ENCODE measurements at places on chromosomes 7 and 10.
A peak's percentile ranks its signal among the peaks of the same experiment; 100 is the strongest.

GRCh38 chr7:98000356-98000755 is 10.4 kb upstream of the OCM2 start:
- DNase-seq: no peak

DNA sequence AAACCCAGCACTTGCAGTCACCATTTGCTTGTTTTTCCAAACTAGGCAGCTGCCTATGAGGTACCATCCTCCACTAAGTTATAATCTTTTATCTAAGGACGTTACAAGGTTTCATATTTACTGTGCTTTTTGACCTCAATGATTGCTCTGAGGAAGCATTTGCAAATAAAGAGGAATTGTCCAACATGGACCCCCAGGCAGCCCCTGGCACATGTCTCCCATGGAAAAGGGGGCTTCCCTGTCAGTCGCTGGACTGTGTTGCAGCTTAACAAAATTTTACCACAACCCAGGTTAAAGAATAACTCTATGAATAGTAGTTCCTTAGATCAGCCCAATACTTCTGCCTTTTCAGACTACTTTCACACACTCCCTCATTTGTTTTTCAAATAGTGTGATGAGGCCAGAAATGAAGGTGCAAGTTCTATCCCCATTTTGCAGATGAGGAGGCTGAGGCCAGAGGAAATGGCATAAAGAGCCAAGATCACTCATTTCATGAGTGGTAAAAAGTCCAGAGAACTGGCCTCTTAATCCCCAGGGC is 52.8 kb upstream of the ZPBP start:
- DNase-seq: no peak

DNA sequence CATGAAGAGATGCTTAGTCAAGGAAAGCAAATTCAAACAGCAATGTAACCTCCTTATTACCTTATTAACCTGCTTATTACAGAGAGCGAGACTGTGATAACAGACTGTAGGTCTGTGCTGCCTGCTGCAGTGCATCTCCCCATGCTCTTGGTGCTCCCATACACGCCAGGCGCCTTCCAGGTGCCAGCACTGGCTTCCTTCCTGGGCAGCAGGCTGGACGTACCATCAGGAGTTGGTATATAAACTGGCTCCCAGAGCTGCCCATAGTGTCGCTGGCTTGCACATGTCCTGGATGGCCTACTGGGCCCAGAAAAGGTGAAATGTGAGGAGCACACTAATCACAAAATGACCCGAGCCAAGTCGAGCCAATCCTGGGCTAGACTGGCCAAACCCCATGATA is 13.5 kb downstream of the ATP6V0E2 start:
- DNase-seq: no peak

GRCh38 chr10:104099269-104099668 is 13.6 kb upstream of the COL17A1 start:
- DNase-seq: no peak

DNA sequence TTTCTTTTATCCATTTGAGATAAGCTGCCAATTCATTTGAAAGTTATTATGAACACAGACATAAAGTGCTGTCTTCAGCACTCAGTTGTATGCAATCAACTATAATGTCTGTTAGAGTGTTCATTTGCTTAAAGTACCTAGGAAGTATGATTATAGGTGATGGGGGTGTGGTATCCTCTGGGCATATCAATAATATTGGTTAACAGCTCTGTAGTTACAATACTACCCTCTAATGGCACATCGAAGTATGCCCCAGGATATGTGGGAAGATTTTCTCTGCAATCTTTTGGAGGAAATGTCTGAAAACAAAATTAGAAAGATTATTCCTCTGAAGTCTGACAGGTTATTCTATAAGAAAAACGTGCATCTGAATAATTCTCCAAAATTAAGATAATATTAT is 429.7 kb downstream of the ARL4A start:
- DNase-seq: peak; percentile 14

- no peak for DNase-seq
Observed at GRCh38 chr10:122531261-122531660, 29.3 kb upstream of the DMBT1 start.

DNA sequence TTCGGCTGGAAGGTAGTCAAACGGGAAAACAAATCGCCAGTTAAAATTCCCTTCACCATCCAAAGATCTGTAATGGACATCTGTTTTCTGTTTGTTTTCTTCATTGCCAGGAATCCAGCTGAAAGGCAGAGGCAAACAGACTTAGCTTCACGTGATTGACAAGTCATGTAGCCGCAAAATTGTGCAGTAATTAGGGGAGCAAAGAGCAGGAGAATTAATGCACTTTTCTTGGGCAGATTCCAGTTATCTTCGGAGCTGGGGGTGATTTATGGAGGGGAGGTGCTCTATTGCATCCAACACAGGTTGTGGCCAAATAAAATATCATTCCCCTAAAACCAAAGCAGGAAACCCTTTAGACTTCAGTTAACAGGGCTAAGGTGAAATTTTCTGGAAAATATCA is 162.2 kb downstream of the MYOF start:
- DNase-seq: peak; percentile 65

GRCh38 chr10:65294329-65294728 is 1631.5 kb upstream of the LRRTM3 start:
- no peak for DNase-seq

- DNase-seq: no peak
Observed at GRCh38 chr7:129851809-129852208, 101.0 kb downstream of the UBE2H start.

DNA sequence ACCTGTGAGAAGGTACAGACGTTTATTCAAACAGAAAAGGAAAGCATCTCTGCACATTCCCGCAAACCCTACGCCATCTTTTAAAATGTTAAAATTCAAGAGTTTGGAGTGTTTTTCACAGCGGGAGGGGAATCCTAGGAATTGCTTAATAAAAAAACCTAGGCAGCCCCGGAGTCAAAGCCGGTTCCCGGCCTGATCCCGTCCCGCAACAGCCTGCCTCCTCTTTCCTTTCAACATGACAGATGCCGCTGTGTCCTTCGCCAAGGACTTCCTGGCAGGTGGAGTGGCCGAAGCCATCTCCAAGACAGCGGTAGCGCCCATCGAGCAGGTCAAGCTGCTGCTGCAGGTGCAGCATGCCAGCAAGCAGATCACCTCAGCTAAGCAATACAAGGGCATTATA is 123.0 kb upstream of the VSTM2A start:
- no peak for DNase-seq

DNA sequence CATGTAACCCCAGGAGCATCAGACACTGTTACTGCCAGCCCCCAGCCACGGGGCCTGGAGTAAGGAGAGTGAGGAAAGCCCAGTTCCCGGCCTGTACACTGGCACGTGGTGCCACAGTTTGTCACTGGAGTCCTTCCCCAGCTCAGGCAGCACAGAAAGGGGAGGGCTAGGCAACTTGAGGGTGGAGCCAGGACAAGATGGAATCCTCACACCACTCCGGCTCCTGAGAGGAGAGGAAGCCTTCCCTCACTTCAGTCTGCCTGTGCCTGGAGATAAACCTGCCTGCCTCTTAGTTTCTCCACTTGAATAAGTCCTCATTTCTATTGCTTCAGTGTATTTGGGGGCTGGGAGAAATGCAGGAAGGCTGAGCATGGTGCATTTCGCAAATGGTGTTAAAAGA is 176.0 kb downstream of the KIAA1217 start:
- DNase-seq: no peak
